ENCODE measurements at places on chromosomes 1 and 21. TPM values are rescaled to one million over a fixed set of nuclear protein-coding genes. Genes with fewer than 3 reads are reported as not detected.

The ASCL5 gene
- total RNA-seq = not detected

The IGSF21 gene
- total RNA-seq = 1.8 TPM

The GUCA2A gene
- total RNA-seq = not detected

The GSTM1 gene
- total RNA-seq = not detected

The INAVA gene
- total RNA-seq = 7.8 TPM

The FNDC10 gene
- 7.7 TPM for total RNA-seq

The ADCY10 gene
- 0.09 TPM for total RNA-seq

The INSRR gene
- not detected for total RNA-seq

The C1orf116 gene
- 123 TPM for total RNA-seq

The SERTAD4 gene
- 4.3 TPM for total RNA-seq

The CHIT1 gene
- 225 TPM for total RNA-seq

The LRRN2 gene
- 2.5 TPM for total RNA-seq

The IGSF8 gene
- 35.9 TPM for total RNA-seq

The OTUD3 gene
- 11.5 TPM for total RNA-seq

The KRTAP12-2 gene
- not detected for total RNA-seq

The SUMO3 gene
- total RNA-seq = 88.2 TPM

The S100A12 gene
- total RNA-seq = 54.9 TPM

The CELA3B gene
- total RNA-seq = not detected

The PBX1 gene
- 58.1 TPM for total RNA-seq

The GRHL3 gene
- 0.80 TPM for total RNA-seq

The NMNAT2 gene
- 0.62 TPM for total RNA-seq

The CADM3 gene
- total RNA-seq = 8.8 TPM

The OPN3 gene
- total RNA-seq = 36.5 TPM

The LCA5L gene
- total RNA-seq = 3.0 TPM

The TNN gene
- 0.18 TPM for total RNA-seq

The CLCA2 gene
- total RNA-seq = 0.62 TPM

The TSPAN1 gene
- total RNA-seq = 68.9 TPM
